Neuronal stem cell (in vitro differentiated cells): ENCODE measurements at places on chromosomes 2 and 18.

- no peaks in the 10 kb centered on the region for H3K36me3 ChIP-seq
- H3K27me3 ChIP-seq: no peaks in the 10 kb centered on the region
- no peak for DNase-seq
- no peak overlapping the region for H3K27ac ChIP-seq
Observed at GRCh38 chr2:142757111-142757510, 120.4 kb upstream of the KYNU start.

- H3K36me3 ChIP-seq: no peaks in the 10 kb centered on the region
- no peak overlapping the region for H3K4me3 ChIP-seq
- DNase-seq: no peak
- H3K27me3 ChIP-seq: no peaks in the 10 kb centered on the region
- H3K4me1 ChIP-seq: no peaks in the 10 kb centered on the region
Observed at GRCh38 chr2:195181059-195181705, 475.8 kb upstream of the SLC39A10 start.

- no peak overlapping the region for H3K4me3 ChIP-seq
- no peak for DNase-seq
- H3K4me1 ChIP-seq: no peaks in the 10 kb centered on the region
- no peaks in the 10 kb centered on the region for H3K36me3 ChIP-seq
- H3K27ac ChIP-seq: no peak overlapping the region
- H3K27me3 ChIP-seq: peaks cover 7% of the 10 kb centered on the region
Observed at GRCh38 chr2:70396612-70397011, 94.7 kb upstream of the FAM136A start.

GRCh38 chr18:44216169-44216568 lies 464.5 kb upstream of the SETBP1 start:
- H3K27ac ChIP-seq: no peak overlapping the region
- DNase-seq: no peak
- H3K4me1 ChIP-seq: no peaks in the 10 kb centered on the region
- H3K36me3 ChIP-seq: no peaks in the 10 kb centered on the region
- no peaks in the 10 kb centered on the region for H3K27me3 ChIP-seq
- H3K4me3 ChIP-seq: no peak overlapping the region

- DNase-seq: no peak
- no peaks in the 10 kb centered on the region for H3K27me3 ChIP-seq
- H3K4me3 ChIP-seq: no peak overlapping the region
- no peak overlapping the region for H3K27ac ChIP-seq
Observed at GRCh38 chr2:183493040-183493439, 368.8 kb downstream of the NUP35 start.

DNA sequence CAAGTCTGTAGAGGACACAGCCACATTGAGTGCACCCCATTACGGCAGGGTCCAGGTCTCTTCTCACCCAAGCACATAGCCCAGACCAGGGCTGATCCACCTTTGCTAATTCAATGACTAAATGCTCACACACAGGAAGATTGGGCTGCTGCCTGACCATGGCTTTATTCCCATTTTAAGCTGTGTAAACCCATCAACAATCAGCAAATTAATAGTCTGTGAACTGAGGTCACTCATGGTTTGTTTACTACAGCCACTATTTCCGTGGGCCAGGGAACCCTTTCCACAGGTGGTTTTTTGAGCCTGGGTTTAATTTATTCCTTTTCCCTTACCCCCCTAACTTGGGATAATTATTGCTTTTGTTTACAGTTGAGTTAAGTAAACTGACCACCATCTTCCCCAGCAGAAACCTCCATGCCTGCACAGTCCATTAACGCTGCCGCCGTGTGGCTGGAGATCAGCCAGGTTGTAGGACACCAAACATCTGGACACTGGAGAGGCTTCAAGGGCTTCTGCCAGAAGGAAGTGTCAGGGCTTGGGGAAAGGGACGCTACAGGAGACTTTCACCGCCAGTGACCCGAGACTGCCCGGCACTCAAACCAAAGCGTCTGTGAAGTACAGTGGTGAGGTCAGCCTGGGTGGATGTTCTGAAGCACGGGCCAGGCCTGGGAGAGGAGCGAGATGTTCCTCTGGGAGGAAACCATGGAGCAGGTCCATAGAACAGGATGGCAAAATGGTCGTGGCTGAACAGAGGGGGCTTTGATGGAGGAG lies 282.9 kb downstream of the DYSF start:
- H3K27me3 ChIP-seq: no peaks in the 10 kb centered on the region
- H3K27ac ChIP-seq: no peak overlapping the region
- no peak overlapping the region for H3K4me3 ChIP-seq

DNA sequence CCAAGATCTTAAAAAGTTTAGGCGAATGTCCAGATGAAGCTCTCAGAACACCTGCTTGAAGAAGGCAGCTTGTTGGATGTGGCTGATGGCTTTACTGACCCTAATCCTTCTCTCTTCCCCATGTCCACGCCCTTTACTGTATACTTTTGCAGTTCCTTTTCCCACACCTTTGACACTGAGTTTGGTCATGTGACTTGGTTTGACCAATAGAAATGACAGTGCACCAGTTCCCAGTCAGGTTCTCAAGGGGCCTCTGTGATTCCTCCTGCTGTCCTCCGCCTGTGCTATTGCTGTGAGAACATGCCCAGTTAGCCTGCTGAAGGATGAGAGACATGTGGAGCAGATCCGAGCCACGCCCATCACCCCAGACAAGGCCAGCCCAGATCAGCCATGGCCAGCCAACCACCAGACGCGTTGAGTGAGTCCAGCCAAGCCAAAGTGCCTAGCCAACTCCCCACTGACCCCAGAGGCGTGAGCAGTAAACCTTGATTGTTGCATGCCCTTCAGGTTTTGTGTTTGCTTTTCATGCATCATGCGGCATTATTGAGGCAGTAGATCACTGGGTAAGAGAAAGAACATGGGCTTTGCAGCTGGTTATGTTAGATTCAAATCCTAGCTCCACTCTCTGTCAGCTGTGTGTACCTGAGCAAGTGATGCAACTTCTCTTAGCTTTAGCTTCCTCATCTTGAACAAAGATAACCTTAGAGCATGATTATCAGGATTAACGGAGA lies 258.0 kb upstream of the SIX2 start:
- H3K27me3 ChIP-seq: no peaks in the 10 kb centered on the region
- H3K4me3 ChIP-seq: no peak overlapping the region
- H3K27ac ChIP-seq: no peak overlapping the region
- no peaks in the 10 kb centered on the region for H3K4me1 ChIP-seq
- no peaks in the 10 kb centered on the region for H3K36me3 ChIP-seq

GRCh38 chr2:1824202-1824905 lies 80.0 kb upstream of the PXDN start:
- no peak overlapping the region for H3K4me3 ChIP-seq
- H3K4me1 ChIP-seq: peaks cover 7% of the 10 kb centered on the region
- no peak for DNase-seq
- no peaks in the 10 kb centered on the region for H3K27me3 ChIP-seq

DNA sequence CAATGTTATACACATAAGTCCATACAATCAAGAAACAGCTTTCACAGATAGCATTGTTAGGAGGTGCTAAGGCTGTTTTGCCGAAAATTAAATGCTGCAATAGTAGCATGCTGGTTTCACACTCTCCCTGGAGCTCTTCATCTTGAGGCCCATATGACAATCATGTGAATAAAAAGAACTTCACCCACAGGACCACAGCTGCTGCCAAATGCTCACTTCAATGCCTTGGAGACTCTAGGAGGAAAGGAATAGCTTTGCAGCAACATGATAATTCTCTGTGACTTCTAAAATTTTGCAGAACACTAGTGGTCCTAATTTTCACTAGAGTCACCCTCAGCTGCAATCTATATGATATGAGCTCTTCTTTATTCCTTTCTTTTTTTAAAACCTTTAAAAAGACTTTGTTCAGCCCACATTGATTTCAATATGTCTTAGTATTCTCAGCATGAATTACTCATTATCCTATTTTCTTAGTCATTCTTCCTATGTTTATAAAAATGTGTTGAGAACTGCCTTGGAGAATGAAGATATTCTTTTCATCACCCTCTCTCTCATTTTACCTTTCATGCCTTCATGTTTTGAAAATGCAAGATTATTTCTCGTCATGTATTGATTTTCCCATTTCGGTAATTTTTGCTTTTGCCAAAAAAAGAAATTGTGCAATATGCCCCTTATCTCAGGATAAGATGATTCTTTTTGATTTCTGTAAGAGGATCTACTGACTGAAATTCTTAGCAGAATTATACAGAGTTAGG lies 108.2 kb downstream of the PDE1A start:
- H3K27me3 ChIP-seq: no peaks in the 10 kb centered on the region
- H3K36me3 ChIP-seq: no peaks in the 10 kb centered on the region
- H3K4me3 ChIP-seq: no peak overlapping the region
- no peak for DNase-seq

- H3K4me1 ChIP-seq: peaks cover 10% of the 10 kb centered on the region
- no peaks in the 10 kb centered on the region for H3K36me3 ChIP-seq
- H3K27ac ChIP-seq: peak overlapping the region; percentile 88
- H3K27me3 ChIP-seq: no peaks in the 10 kb centered on the region
- peak overlapping the region; percentile 60 for H3K4me3 ChIP-seq
Observed at GRCh38 chr2:190533968-190534309, 583 bp downstream of the NEMP2 start.

GRCh38 chr2:42895791-42896135 lies 103.4 kb upstream of the HAAO start:
- H3K4me3 ChIP-seq: no peak overlapping the region
- no peaks in the 10 kb centered on the region for H3K27me3 ChIP-seq
- no peak for DNase-seq
- no peak overlapping the region for H3K27ac ChIP-seq

DNA sequence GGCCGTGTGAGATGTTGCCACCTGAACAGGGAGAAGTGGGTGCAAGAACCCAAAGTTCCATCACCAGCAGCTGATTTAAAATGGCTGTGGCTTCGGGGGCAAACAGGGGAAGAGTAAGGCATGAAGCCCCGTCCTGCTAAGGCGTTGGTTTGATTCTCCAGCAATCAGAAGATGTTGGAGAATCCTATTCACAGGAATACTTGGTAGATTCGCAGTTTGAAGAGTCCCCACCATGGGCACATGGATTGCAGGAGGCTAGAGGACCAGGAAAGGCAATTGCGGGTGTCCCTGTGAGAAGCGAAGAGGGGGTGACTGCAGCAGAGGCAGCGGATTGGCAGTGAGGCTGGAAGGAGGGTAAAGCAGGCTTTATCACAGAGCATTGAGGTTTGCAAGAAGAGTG lies 46.6 kb upstream of the TXNDC2 start:
- H3K4me3 ChIP-seq: no peak overlapping the region
- H3K27me3 ChIP-seq: no peaks in the 10 kb centered on the region
- peaks cover 13% of the 10 kb centered on the region for H3K36me3 ChIP-seq
- DNase-seq: no peak

GRCh38 chr2:225797394-225797793 lies 397.9 kb downstream of the NYAP2 start:
- no peak overlapping the region for H3K4me3 ChIP-seq
- no peak overlapping the region for H3K27ac ChIP-seq
- no peaks in the 10 kb centered on the region for H3K4me1 ChIP-seq
- H3K27me3 ChIP-seq: no peaks in the 10 kb centered on the region
- no peak for DNase-seq

DNA sequence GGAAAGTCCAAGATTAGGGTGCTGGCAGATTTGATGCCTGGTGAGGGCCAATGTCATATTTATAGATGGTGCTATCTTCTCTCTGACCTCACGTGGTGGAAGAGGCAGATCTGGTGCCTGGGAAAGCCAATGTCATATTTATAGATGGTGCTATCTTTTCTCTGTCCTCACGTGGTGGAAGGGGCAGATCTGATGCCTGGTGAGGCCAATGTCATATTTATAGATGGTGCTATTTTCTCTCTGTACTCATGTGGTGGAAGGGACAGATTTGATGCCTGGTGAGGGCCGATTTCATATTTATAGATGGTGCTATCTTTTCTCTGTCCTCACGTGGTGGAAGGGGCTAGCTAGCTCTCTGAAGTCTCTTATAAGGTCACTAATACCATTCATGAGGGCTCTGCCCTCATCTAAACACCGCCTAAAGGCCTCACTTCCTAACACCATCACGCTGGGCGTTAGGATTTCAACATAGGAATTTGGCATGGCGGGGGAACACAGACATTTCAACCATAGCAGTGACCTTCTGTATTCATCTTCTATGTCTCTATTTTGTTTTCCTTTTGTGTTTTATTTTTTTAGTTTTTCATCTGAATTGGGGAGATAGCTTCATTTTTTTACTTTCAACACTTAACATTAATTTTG lies 278.4 kb downstream of the SPAG16 start:
- H3K4me3 ChIP-seq: no peak overlapping the region
- H3K27me3 ChIP-seq: no peaks in the 10 kb centered on the region
- H3K27ac ChIP-seq: no peak overlapping the region
- no peak for DNase-seq
- no peaks in the 10 kb centered on the region for H3K36me3 ChIP-seq
- no peaks in the 10 kb centered on the region for H3K4me1 ChIP-seq

GRCh38 chr2:215772634-215773563 lies 240.5 kb downstream of the MREG start:
- DNase-seq: no peak
- H3K36me3 ChIP-seq: no peaks in the 10 kb centered on the region
- H3K27ac ChIP-seq: peak overlapping the region; percentile 27
- H3K4me1 ChIP-seq: peaks cover 31% of the 10 kb centered on the region

DNA sequence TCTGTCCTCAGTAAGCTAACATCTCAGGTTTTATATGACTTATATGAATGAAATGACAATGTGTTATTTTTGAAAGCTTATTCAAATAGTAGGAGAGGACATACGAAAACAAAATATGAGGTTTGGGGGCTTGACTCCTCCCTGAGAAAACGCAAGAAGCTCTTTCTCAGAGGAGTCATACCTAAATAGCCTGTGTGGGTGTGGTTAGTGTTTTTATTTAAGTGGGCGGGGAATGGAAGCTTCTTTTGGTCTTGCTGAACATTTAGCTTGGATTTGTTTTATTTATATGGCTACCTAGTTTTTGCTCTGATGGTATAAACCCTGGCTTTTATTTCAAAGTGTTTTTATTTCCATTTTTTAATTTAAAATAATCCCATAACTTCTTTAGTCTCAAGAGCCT lies 72.1 kb upstream of the DSG1 start:
- no peaks in the 10 kb centered on the region for H3K27me3 ChIP-seq
- no peak for DNase-seq
- H3K27ac ChIP-seq: no peak overlapping the region
- H3K4me1 ChIP-seq: peaks cover 20% of the 10 kb centered on the region

GRCh38 chr2:201978986-201979385 lies 54.7 kb upstream of the FZD7 start:
- H3K4me1 ChIP-seq: peaks cover 28% of the 10 kb centered on the region
- DNase-seq: no peak
- H3K27ac ChIP-seq: no peak overlapping the region
- H3K27me3 ChIP-seq: no peaks in the 10 kb centered on the region
